ENCODE measurements at places on chromosomes 5 and 9.

DNA sequence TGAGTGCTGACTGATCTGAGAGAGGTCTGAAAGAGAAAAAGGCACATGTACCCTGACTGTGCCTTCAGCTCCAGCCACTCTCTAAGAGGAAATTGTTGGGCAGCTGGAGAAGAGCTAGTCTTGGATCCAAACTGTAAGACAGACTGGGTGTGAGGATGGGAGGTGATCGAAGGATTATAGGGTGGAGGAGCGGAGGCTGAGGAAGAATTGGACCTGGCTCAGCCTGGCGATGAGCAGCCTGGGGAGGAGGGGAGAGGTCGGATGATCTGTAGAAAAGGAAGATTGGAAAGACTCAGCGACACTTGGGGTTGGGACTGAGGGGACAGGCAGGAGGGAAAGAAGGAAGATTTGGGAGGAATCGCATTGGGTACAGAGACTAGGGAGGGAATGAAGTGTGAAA, 98.6 kb upstream of the SLC25A48 start:
- DNase-seq: no peak

DNA sequence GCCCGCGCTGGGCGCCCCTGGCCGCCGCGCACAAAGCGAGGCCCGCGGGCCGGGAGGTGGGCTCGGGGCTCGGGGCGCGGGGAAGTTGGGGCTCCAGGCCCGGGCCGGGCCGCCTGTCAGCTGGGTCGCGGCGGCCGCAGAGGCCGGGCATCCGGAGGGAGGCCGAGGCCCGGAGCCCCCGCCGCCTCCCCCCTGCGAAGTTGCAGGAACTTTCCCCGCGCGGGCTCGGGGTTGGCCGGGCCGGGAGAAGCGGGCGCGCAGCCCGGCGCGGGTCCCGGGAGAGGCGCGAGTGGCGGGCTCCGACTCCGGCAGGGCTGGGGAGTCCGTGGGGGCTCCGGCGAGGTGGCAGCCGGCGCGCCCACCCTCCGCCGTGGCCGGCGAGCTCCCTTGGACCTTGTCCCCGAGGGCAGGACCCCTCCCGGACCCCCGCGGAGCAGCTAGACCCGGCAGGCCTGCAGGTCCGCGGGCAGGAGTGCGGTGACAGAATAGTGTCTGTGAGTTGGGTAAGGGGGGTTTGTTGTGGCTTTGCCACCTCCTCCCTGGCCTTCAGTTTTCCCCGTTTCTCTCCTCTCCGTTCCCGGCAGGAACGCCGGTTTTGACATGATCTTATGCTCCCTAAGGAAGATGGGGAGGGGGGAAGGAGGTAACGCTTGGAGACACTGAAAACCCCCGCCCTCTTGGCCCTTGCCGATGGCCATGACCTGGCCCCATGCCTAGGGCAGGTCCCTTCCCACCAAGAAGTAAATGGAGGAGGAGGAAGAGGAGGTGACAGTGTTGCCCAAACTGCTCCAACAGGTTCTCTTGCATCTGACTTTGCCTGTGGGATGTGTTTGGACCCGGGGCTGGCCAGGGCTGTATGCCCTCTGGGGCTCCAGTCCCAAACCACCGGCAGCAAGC, 942 bp downstream of the PHF2 start:
- peak; percentile 22 for DNase-seq

DNA sequence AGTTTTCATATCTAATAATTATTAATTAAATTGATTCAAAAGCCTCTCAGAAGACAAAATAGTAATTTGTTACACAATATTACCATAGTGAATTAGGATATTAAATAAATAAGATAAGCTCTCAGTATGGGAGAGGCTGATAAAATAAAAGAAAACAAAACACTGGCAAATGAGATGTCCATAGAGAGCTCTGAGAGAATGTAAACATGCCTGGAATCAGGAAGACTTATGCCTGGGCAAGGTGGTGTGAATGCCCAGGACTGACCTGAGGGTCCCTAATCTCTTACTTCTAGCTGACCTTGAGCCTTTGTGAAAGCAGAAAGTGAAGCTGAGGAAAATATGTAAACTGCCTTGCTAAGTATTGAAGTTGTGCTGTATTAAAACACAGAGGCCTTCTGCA, 616.5 kb downstream of the PTPRD start:
- no peak for DNase-seq

GRCh38 chr5:140674211-140674610, 835 bp upstream of the DND1 start:
- no peak for DNase-seq

DNA sequence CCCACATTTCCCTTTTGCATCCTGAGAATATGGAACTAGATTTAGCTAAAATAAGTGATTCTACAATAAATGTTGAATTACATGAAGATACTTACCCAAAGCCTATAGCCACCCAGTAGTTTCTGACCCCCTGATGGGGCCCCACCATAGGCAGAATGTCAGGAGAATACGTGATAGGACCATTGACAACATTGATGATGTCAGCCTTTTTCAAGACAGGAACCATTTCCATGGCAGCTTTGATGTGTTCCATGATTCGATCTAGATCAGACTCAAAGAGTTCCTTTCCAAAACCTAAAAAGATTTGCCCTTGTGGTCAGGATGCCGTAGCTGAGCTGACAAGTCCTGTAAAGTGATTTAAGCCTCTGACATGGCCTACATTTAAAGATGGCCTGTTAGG, 27.3 kb downstream of the DMGDH start:
- DNase-seq: no peak

- DNase-seq: no peak
Observed at GRCh38 chr9:133239533-133240090, 30.6 kb upstream of the OBP2B start.

DNA sequence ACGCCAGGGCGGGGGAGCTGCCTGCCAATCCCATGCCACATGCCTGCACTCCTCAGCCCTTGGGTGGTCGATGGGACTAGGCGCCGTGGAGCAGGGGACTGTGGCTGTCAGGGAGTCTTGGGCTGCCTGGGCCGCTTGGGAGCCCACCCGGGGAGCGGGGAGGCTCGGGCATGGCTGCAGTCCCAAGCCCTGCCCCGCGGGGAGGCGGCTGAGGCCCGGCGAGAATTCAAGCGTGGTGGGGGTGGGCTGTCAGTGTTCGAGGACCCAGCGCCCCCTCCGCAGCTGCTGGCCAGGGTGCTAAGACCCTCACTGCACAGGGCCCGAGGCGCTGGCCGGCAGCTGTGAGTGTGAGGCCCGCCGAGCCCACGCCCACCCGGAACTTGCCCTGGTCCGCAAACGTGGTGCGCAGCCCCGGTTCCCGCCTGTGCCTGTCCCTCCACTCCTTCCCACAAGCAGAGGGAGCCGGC, 83.2 kb upstream of the DMRTA1 start:
- DNase-seq: no peak

GRCh38 chr9:78014776-78015175, 16.8 kb downstream of the GNAQ start:
- no peak for DNase-seq

Measured in central memory CD4-positive, alpha-beta T cell (primary cell).